ENCODE measurements at places on chromosomes 4 and X. TPM values are rescaled to one million over a fixed set of nuclear protein-coding genes. Genes with fewer than 3 reads are reported as not detected.

Gene C4orf50
- total RNA-seq = not detected

Gene TRIM60
- total RNA-seq = not detected

Gene SLITRK4
- not detected for total RNA-seq

Gene MAGEB16
- not detected for total RNA-seq

Gene FRG2
- total RNA-seq = not detected

Gene SLC16A2
- 5.3 TPM for total RNA-seq

Gene WDR17
- total RNA-seq = 0.83 TPM

DNA sequence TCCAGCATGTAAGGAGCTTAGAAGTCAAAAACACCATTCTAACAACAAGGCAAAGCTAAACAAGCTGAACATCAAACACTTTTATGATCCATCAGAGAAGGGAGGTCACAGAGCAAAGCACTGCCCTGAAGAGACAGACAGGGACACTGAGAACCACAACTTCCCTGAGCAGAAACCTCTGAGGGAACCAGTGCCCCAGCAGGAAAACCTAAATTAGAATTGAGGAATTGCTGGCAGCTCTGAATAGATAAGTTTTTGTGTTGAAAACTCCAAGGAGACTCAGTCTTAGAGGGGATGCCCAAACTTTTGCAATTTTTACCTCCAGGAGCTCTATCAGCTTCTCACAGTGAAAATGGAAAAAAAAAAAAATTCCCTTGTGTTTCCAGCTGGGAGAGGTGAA lies 83.0 kb upstream of the MAPK10 start:
- no peak for DNase-seq

GRCh38 chrX:68234171-68234910 lies 199.0 kb downstream of the OPHN1 start:
- no peak for DNase-seq

- no peak for DNase-seq
Observed at GRCh38 chr4:155164718-155165117, 43.7 kb upstream of the NPY2R start.

DNA sequence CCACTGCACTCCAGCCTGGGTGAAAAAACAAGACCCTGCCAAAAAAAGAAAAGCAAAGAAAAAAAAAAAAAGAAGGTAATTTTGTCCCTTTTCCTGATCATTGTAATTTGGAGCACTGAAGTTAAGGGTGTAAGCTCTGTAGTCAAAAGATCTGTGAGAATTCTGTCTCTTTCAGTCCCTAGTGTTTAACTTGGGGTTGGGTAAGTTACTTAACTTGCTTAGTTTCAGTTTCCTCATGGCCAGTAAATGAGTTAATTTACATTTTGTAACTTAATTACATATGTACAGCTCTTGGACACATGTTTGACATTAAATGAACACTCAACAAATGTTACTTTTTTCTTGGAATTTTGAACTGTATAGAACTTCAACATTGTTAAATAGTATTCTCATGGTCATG lies 10.9 kb upstream of the UBE2K start:
- no peak for DNase-seq

DNA sequence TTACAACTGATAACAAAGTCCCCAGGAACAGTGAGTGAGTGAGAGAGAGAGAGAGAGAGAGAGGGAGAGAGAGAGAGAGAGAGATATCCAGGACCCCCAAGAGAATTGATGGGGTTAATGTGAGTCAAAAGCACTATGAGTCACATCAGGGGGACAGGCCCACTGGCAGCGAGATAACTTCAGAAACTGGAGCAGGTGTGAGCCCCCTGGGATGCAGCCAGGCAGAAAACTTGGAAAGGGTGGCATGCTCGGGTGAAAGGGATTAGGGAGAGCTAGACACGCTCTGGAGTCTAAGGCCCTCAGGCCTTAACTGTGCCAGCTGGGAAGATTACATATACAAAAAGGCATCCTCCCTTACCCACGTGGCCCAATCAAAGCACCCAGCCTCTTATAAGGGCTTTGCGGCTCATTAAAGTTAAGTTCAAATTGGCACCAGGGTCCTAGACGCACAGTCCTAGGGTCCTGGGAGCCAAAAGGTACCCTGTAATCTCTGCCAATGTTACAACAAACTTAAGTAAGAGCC lies 841 bp downstream of the ACOT9 start:
- peak; percentile 74 for DNase-seq

GRCh38 chr4:69668680-69669079 lies 15.6 kb upstream of the UGT2A1 start:
- no peak for DNase-seq

GRCh38 chrX:48776818-48777439 lies 9.5 kb upstream of the GATA1 start:
- DNase-seq = no peak

DNA sequence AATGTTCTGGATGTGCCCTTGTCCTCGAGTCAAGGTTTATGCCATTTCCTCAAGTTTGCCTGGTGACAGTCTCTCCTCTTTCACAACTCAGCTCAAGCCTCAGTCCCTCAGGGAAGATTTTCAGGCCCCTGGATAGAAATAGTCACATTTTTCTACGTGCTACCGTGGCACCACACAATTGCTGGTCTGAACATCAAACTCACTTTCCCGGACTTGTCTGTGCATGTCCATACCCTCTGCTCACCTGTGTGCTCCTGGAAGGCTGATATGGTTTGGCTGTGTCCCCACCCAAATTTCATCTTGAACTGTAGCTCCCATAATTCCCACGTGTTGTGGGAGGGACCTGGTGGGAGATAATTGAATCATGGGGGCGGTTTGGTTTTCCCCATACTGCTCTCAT lies 129.7 kb downstream of the HS3ST1 start:
- no peak for DNase-seq
